NCI-H82 (cell line): ENCODE measurements at places on chromosomes 7 and 10.

- DNase-seq = peak; percentile 5
Measured at GRCh38 chr10:33715303-33715975, 381.0 kb upstream of the NRP1 start.

DNA sequence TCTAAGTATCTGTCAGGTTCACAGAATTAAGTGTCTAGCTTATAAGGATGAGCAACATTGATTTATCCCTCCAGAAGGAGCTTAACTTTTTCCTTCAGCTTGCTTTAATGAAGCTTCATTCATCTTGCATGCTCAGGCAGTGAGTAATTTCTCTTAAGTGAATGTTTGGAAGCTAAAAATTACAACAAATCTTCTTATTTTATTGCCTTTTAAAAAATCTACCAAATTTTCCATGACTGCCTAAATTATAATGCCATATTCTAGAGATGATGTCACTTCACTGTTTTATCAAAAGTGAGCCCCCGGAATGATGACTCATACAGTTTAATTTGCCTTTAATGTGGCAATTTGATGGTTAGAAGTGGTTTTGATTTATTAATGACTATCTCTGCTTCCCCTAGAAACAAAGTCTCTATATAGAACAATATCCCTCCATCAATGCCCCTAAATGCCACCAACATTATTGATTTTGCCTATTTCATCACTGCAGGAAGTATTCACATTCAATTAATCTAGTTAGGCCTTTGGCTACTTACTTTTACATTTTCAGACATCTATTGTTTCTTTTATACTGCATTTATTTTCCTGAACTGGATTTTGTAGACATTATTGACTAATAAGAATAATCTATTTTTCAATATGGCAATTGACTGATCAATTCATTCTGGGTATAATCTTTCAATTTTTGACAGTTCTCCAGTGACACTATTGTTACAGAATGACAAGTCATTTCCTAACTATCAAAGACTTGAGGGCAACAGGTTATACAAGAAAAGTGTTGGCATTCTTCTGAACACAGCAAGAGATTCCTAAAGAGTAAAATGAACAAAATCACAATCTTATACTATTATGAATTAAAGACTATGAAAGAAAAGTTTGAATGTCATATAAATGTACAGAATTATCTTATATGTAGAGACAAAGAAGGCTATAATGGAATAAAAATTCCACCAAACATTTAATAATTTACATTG is 139.3 kb upstream of the ODAD2 start:
- DNase-seq = peak; percentile 0

- no peak for DNase-seq
Measured at GRCh38 chr10:92011560-92012214, 88.1 kb downstream of the BTAF1 start.

DNA sequence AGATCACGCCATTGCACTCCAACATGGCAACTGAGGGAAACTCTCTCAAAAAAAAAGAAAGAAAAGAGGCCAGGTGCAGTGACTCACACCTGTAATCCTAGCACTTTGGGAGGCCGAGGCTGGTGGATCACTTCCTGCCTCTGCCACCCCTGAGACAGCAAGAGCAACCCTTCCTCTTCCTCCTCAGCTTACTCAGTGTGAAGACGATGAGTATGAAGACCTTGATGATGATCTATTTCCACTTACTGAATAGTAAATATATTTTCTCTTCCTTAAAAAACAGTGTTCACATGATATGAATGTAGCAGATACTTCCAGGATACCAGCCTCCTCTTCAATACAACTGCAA is 2.1 kb upstream of the ZKSCAN1 start:
- no peak for DNase-seq

DNA sequence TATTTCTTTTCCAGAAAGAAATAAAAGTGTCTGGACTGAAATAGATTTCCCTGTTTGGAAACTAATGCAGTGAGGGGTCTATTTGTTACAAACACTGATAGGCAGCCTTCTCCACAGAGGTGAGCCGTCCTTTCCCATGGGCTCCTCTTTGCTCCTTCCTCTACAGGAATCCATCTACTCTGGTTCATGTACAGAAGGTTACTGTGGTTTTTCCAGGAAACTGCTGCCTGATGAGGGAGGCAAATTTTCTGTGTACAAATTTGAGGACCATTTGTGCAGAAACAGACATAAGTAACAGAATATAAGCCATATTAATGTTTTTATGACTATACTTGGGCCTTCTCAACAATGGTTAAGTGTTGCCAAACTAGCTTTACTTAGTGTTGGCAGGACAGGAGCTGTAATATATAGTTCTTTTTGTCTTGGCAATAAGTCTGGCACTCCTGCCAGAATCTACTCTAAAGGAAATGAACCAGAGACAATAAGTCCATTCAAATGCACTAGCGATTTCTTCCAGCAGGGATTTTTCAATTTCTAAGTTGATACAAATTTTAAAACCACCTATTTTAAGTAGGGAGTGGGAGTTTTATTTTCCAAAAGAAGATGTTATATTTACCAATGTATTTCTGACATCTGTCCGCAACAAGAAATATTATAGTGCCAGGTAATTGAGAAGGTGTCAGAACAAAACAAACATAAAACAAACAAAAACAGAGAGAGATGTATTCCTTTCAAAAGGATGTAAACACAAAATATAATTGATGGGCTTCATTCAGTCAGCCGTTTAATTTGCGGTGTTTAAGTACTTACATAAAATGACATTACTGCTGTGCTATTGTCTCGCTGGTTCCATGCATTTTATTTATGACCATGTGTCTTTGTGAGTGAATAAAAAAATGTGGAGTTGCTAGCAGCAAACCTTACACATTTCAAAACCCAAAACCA is 91.0 kb upstream of the NFE2L3 start:
- DNase-seq = no peak
